ENCODE measurements at places on chromosomes 4 and X. TPM values are rescaled to one million over a fixed set of nuclear protein-coding genes. Genes with fewer than 3 reads are reported as not detected.
A peak's percentile ranks its signal among the peaks of the same experiment; 100 is the strongest.

DNA sequence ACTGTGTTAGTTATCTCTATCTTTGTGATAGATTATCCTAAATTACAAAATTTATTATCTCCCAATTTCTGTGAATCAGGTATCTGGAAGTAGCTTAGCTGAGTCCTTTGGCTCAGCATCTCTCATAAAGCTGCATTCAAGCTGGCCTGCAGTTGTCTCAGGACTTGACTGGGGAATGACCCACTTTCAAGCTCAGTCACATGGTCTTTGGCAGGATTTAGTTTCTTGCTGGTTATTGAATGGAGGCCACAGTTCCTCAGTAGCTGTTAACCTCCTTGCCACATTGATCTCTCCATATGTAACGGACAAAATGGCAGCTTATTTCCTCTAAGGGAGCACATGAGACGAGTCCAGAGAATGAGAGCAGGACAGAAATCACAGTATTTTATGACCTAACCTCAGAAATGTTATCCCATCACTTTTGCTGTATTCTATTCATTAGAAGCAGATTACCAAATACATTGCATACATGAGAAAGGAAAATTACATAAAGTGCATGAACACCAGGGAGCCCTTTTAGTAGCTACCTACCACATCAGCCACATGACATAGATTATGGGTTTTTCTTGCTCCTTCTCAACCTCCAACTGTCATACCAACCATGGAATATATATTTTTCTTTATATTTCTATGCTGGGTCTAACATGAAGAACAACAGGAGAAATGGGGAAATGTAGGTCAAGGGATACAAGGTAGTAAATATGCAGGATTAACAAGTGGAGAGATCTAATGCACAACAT lies 730.1 kb downstream of the CCSER1 start:
- DNase-seq, result no peak

GRCh38 chr4:1205586-1206298 lies 33.4 kb upstream of the SPON2 start:
- no peak for DNase-seq

DNA sequence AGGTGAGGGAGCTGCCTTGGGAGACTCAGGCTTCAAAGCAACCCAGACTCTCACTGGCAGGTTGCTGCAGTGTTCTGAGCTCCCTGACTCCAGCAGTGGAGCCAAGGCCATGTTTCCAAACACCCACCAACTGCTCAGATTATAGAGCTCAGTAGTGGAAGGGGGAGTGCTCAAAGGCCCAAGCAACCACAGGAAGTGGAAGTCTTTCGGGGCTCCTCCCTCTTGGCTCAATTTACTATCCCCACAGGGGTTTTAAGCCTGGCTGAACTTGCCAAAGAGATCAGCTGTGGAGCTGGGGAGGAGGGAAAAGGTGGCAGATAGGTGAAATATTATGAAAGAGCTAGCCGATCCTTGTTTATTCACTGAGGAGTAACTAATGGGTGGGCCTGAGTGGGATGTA lies 82.5 kb downstream of the HPRT1 start:
- peak; percentile 79 for DNase-seq

- DNase-seq, result no peak
These were observed 403 bp downstream of the PHOX2B start for GRCh38 chr4:41748074-41748570.

- no peak for DNase-seq
These were observed 152.1 kb upstream of the HPGD start for GRCh38 chr4:174674305-174674840.

Gene SSX4
- not detected for total RNA-seq

Gene TECRL
- total RNA-seq, result not detected

Gene CLNK
- not detected for total RNA-seq

Gene PARM1
- total RNA-seq, result 12.3 TPM

Gene FGB
- not detected for total RNA-seq

Gene MAGED4
- 57.1 TPM for total RNA-seq

Gene DKK2
- total RNA-seq, result 99.3 TPM
